ENCODE measurements at places on chromosomes 3 and 15.

DNA sequence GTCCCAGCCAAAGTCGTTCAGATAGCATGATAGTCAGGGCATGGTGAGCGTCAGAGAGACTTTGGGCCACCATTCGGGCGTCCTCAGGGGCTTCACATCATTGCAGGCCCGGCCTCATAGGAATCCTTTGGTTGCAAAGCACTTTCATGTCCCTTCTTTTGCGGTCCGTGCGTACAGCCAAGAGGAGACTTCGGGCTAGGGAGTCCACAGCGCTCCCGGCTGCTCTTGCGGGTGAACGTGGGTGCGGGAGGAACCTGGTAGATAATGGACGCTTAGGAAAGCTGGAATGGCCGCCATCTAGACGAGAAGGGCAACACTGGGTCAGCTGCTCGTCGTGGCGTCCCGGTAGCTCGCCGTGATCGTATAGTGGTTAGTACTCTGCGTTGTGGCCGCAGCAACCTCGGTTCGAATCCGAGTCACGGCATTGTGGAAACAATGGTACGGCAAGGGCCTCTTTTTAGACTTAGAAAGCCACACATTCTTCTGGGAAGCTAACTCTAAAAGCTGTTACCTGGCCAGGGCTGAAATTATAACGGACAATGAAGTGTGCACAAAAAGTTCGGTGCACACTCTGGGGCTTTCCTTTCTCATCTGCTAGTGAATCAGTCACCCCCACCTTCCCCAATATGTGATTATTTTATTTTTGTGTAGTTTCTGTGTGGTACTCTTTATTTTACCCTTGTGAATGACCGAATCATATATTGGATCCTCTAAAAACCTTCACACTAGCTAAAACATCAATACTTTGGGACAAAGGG is 13.2 kb upstream of the SHF start:
- peak; percentile 79 for DNase-seq

DNA sequence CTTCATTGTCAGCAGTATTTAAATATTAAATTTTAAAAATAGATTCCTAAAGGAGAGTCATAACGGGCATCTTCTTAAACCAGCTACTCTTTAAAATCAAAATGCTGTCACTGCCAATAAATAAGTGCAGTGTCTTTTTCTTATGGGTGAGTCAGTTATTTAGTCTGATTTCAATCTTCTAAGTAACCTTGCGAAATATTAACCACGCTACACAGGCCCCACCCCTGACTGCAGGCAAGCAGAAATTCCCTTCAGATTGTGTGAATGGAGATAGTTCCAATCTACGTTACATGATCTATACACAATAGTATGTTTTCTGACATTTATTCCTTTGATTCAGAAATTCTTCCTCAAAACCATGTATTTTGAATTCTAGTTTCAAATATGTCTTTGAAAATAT is 141.5 kb downstream of the GADL1 start:
- DNase-seq: no peak

DNA sequence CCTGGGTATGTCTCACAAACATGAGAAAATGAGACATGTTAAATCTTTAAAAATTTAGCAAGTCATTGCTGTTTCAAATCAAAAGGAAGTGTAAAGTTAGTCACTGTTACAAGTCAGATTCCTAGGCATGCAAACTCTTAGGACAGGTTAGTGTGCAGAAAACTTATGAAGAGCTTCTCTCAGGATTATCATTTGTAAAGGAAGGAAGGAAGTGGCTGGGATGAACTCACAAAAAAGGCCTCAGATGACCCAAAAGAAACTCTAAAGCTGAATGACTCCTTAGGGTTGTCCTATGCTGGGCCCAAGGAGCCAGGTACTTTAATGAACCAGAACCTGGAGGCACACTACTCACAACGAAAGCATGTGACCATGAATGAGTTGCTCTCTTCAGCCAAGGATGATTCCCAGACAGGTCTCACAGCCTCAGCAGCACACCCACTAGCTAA is 25.0 kb downstream of the MSL2 start:
- DNase-seq: no peak

GRCh38 chr15:56207092-56207491 is 36.6 kb downstream of the RFX7 start:
- no peak for DNase-seq

DNA sequence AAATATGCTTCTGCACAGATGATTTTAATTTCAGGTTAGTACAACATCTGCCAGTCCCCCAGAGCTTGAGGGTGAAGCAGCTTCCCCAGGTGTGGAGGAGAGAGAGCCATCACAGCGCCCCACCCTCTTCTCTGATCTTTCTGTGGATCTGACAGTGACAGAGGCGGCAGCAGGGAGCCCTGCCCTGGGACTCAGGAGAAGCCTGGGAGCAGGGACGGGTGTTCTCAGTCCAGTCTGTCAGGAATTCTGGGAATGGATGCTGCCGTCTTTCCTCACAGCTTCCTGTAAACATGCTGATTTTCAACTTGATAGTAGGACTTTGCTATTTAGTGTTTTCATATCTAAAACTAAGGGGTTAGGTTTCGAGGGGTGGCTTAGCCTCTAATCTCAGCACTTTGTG is 11.4 kb upstream of the RAB8B start:
- no peak for DNase-seq

GRCh38 chr3:48993834-48994233 is 3.8 kb downstream of the P4HTM start:
- no peak for DNase-seq

GRCh38 chr15:68712886-68713285 is 107.8 kb downstream of the ANP32A start:
- DNase-seq: no peak

DNA sequence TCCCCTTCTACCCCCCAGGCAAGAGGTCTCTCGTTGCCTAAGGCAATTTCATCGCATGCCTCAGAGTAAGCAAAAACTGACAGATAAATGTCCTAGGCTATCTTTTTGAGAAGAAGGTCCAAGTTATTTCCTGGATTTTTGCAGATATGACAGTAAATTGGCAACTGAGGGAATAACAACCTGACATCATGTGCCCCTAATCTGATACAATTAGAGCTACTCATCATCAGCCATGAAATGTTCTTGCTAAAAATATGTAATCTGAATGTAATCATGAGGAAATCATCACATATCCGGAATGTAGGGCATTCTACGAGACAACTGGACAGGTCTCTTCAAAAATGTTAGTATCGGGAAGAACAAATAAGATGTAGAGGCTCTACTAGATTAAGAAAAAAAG is 44.1 kb downstream of the TNIK start:
- no peak for DNase-seq

GRCh38 chr3:17500618-17501017 is 241.8 kb downstream of the TBC1D5 start:
- DNase-seq: no peak

GRCh38 chr15:51844747-51845426 is 15.4 kb downstream of the TMOD3 start:
- no peak for DNase-seq

DNA sequence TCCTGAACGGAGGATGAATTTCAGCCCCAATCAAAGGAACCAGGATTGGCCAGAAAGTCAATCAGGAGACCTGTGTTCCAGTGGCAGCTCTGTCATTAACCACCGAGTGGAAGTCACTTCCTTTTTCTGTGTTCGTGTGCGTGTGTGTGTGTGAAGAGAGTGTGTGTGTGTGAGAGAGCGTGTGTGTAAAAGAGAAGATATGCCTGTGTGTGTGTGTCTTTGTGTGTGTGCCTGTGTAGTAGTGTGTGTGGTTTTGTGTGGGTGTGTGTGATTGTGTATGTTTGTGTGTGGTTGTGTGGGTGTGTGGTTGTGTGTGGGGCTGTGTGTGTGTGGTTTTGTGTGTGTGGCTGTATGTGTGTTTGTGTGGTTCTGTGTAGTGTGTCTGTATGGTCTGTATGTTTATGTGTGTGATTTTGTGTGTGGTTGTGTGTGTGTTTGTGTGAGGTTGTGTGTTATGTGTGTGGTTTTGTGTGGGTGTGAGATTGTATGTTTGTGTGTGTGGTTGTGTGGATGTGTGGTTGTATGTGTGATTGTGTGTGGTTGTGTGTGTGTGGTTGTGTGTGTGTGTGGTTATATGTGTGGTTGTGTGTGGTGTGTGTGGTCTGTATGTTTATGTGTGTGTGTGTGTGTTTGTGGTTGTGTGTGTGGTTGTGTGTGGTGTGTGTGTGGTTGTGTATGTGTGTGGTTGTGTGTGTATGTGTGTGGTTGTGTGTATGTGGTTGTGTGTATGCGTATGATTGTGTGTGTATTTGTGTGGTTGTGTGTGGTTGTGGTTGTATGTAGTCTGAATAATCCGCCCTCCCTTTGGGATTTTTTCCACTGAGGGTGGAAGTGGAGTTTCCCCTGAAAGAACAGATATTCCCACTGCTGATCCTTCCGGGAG is 314.4 kb downstream of the SHQ1 start:
- DNase-seq: no peak

DNA sequence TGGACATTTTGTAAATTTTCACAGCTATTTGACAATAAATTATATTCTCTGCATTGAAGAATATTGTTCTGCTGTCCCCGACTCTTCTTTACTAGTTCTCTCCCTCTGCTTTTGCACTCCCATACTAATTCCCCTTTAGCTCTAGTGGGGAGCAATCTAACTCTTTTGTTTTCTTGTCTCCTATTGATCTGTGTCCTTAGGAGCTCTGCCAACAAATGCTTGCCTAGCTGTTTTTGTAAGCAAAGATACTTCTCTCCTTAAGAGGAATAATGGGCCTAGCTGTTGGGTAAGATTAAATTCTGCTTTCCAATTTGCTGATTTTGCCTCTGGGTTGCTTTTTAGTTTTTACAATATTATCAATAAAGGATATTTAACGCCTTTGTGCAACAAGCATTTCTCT is 17.7 kb downstream of the ADAMTSL3 start:
- no peak for DNase-seq

- DNase-seq: peak; percentile 19
Observed at GRCh38 chr3:132346841-132347736, 29.9 kb downstream of the ACP3 start.

DNA sequence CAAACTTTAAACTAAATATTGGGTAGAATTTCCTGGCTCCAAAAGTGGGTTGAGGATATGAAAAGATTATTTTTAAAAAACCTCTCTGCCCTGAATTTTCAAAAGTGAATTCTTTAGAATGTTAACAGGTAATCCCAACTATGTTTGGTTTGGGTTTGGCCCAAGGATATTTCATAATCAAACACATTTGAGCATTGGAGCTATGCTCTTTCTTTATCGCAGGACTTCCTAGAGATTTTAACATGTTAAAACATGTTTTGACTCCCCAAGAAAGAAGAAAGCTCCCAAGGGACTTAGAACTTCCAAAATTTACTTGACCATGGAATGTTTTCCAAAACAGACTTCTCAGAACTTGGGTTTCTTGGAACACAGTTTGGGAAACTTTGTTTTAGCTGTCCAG is 75.6 kb upstream of the SYNPR start:
- DNase-seq: no peak

DNA sequence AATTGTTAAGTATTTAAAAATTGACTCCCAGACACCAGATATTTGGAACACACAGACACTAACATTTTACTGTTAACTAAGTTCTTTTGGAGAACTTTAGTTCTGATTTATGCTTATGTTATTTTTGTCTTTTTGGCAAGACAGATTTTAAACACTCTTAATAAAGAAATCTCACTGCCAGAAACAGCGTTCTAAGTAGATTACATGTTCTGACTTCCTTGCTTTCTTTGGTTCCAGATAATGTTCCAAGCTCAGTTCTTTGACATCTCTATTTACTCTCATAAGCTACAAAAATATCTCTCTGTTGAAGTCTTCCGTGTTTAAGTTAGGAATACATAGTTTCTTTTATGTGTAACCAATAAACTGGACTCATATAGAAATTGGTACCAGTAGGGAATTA is 1699.6 kb downstream of the OTOL1 start:
- DNase-seq: no peak

- DNase-seq: no peak
Observed at GRCh38 chr3:108208831-108209230, 13.4 kb downstream of the IFT57 start.

DNA sequence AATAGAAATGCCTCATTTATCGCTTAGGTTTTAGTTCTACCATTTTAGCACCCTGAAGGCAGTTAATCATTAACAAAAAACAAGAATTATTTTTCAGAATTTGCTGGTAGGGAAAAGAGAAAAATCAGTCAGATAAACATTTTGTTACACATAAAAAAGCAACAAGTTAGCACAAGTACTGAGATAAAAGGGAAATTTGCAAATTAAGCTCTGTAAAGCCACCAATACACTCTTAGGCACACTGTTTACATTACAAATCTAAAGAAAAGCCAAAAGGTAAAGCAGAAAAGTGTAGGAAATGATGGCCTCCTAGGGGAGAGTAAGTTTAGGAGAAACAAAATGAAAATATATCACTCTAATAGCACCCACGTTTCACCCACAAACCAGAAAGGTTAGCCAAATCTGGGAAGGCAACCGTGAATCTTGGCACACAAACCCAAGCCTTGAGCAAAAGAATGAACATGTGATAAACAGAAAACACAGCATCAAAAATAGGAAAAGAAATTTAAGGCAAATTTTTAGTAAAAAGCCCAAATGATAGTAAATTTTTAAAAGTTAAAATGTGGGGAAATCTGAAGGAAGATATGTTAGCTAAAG is 1.6 kb upstream of the SATB1 start:
- no peak for DNase-seq

DNA sequence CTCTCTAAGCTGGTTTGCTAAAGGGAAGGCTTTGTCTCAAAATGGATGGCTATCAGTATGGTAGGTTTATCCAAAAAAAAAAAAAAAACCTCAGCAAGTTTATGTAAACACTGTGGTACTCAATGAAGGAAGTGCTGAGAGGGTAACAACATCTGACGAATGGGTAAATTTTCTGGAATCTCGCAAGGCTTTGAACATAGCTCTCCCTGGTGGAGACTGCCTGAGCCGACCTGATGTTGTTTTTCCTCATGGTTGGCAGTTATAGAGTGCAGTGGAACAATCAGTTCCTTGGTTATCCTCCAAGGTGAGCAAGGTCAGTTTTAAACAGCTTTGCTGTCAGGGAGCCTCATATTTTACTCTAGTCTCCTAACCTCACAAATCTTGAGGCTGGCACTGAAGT is 94.6 kb downstream of the ZPLD1 start:
- no peak for DNase-seq

GRCh38 chr3:8482960-8483665 is 18.5 kb upstream of the LMCD1 start:
- peak; percentile 41 for DNase-seq

DNA sequence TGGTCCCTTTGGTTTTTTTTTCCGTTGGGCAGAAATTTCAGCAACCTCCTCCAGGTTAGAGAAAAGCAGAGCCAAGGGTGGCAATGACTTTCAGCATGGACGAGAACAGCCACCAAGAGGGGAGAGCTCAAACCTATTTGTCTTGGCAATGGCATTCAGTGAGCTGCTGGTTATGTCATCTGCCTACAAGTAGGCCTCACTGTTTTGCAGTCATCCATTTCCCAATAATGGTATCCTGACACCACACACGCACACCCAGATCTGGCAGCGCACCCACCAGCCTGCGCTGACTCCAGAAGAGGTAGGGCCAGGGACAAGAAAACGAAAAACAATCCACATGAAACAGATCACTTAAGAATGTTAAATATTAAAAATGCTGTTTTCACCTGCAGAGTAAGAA is 92.3 kb downstream of the MAGI1 start:
- no peak for DNase-seq

GRCh38 chr3:153315781-153316180 is 153.8 kb downstream of the RAP2B start:
- no peak for DNase-seq
